ENCODE measurements at places on chromosomes 6 and 20. TPM values are rescaled to one million over a fixed set of nuclear protein-coding genes. Genes with fewer than 3 reads are reported as not detected.

GGTLC1 gene
- total RNA-seq: not detected

C6orf141 gene
- 37.0 TPM for total RNA-seq

NAA20 gene
- total RNA-seq: 87.9 TPM

KCNB1 gene
- not detected for total RNA-seq

KCNQ2 gene
- total RNA-seq: 0.45 TPM

SLC22A2 gene
- not detected for total RNA-seq

MICAL1 gene
- total RNA-seq: 22.5 TPM

LST1 gene
- not detected for total RNA-seq

BPI gene
- not detected for total RNA-seq

NOX3 gene
- 0.93 TPM for total RNA-seq

RBL1 gene
- total RNA-seq: 27.2 TPM

HFE gene
- 4.5 TPM for total RNA-seq

MSH5 gene
- total RNA-seq: 14.9 TPM

QKI gene
- total RNA-seq: 108 TPM

STK4 gene
- total RNA-seq: 42.0 TPM

All from A375 (cell line).